CD4-positive, alpha-beta memory T cell (primary cell): ENCODE measurements at places on chromosomes 7 and 10. TPM values are rescaled to one million over a fixed set of nuclear protein-coding genes. Genes with fewer than 3 reads are reported as not detected.

The EN2 gene
- total RNA-seq = not detected

- H3K4me1 ChIP-seq = no peaks in the 10 kb centered on the region
- no peaks in the 10 kb centered on the region for H3K27me3 ChIP-seq
- H3K36me3 ChIP-seq = no peaks in the 10 kb centered on the region
- H3K4me3 ChIP-seq = no peak overlapping the region
These were observed 594.8 kb upstream of the FZD8 start for GRCh38 chr10:36236931-36237330.

- H3K27ac ChIP-seq = no peak overlapping the region
- no peak for DNase-seq
- H3K4me3 ChIP-seq = no peak overlapping the region
These were observed 177.7 kb upstream of the COL1A2 start for GRCh38 chr7:94216944-94217461.

- H3K4me1 ChIP-seq = no peaks in the 10 kb centered on the region
- no peak overlapping the region for H3K4me3 ChIP-seq
- H3K27ac ChIP-seq = no peak overlapping the region
- no peaks in the 10 kb centered on the region for H3K27me3 ChIP-seq
- H3K36me3 ChIP-seq = no peaks in the 10 kb centered on the region
- no peak for DNase-seq
These were observed 88.0 kb downstream of the CPED1 start for GRCh38 chr7:121076350-121077164.

DNA sequence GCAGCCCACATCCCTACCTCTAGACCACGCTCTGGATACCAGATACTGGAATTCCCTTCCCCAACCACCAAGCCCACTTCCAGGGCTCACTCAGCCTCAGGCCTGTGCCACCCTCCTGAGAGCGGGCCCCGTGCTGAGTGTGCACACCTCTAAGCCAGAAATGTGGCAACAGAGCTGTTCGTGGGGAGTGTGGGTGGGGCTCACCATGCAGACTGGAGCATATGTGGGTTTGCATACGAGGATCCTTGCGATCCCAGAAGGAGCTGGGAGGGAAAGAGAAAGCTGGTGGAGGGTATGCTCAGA is 13.0 kb upstream of the LIMK1 start:
- H3K4me3 ChIP-seq = no peak overlapping the region
- no peaks in the 10 kb centered on the region for H3K36me3 ChIP-seq
- H3K27me3 ChIP-seq = no peaks in the 10 kb centered on the region
- no peak for DNase-seq

- H3K27ac ChIP-seq = no peak overlapping the region
- no peak for DNase-seq
- no peaks in the 10 kb centered on the region for H3K36me3 ChIP-seq
- H3K4me3 ChIP-seq = no peak overlapping the region
- no peaks in the 10 kb centered on the region for H3K4me1 ChIP-seq
These were observed 33.0 kb upstream of the MICU1 start for GRCh38 chr10:72658696-72659400.

- H3K4me3 ChIP-seq = no peak overlapping the region
- DNase-seq = no peak
- H3K27ac ChIP-seq = no peak overlapping the region
These were observed 27.6 kb downstream of the MKRN1 start for GRCh38 chr7:140451716-140452115.

GRCh38 chr10:13121500-13121854 is 21.5 kb downstream of the OPTN start:
- no peak for DNase-seq
- no peaks in the 10 kb centered on the region for H3K27me3 ChIP-seq
- peaks cover 9% of the 10 kb centered on the region for H3K4me1 ChIP-seq
- H3K27ac ChIP-seq = no peak overlapping the region
- H3K36me3 ChIP-seq = peaks cover 78% of the 10 kb centered on the region
